Stimulated activated CD4-positive, alpha-beta T cell treated with anti-CD3 and anti-CD28 coated beads, Interleukin-4, amount 100 ng/mL, for 1 hour (primary cell): ENCODE measurements at places on chromosomes 5 and 9.
A peak's percentile ranks its signal among the peaks of the same experiment; 100 is the strongest.

DNA sequence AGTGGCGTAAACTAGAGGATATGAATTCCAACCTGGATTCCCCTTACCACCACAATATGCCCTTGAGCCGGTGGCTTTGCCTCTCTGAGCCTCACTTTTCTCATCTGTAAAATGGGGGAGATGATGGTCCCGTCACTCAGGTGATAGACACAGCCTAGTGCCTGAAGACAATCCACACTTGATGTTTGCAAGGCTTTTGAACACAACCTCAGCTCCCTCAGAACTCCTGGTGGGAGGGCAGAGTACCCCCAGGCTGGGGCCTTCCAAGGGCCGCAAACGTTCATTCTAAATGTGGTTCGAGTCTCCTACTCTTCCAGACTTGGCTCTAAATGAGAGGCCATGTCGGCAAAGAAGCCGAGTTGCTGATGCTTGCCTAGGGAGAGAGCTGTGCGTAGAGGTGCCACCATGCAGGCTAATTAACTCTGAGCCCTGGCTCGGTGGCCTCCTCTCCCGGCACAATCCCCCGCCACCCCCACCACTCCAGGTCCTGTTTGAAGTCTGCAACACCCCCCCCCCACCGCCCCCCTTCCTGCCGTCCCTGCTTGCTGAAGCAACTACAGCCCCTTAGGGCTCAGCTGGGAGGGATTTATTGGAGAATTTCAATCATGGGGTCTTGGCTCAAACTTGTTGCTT lies 97.7 kb upstream of the LMX1B start:
- DNase-seq, result no peak

- no peak for DNase-seq
These were observed 105.9 kb downstream of the MRPS27 start for GRCh38 chr5:72214168-72214567.

DNA sequence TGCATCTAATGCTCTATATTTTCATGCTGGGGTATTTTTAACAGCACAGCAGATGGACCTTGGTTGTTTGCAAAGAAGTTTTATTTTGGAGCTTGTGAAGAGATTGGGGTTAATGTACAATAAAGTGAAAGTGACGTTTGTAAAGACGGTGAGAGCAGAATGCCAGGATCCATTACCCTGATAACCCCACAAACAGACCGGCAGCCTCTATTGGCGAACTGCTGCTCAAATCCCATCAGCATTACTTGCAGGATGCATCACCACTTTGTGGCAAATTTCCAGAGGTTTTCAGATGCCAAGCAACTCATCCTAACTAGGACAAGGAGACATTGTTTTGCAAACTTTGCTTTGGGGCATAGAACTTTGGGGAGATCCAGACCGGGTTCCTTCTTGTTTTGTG lies 383.3 kb upstream of the ZNF462 start:
- no peak for DNase-seq

DNA sequence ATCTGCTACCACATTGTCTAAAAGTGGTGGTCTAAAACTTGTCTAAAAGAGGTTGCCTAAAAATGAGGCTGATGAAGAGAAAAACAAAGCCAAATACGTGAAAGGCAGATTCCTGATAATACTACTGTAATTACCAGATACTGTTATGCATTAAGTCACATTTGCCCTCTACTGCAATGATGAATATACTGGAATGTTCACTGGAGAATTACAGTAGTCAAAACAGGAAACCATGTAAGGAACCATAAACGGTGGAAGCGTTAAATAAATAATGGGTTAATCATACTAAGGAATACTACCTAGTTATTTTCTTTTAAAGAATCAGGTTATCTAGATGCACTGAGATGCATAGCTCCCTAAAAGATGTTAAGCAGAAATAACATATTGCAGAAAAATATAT lies 201.3 kb downstream of the MCTP1 start:
- DNase-seq, result no peak

- no peak for DNase-seq
These were observed 42.7 kb downstream of the RIGI start for GRCh38 chr9:32483343-32483742.

GRCh38 chr9:112174965-112175795 lies at the start of gene SUSD1:
Gene SUSD1, minus strand, starts transcription at chr9:112175297. Its CDS starts 62 bp downstream, at chr9:112175235.
- peak; percentile 26 for DNase-seq

- peak; percentile 56 for DNase-seq
These were observed 75.0 kb downstream of the STK10 start for GRCh38 chr5:172113036-172113435.

DNA sequence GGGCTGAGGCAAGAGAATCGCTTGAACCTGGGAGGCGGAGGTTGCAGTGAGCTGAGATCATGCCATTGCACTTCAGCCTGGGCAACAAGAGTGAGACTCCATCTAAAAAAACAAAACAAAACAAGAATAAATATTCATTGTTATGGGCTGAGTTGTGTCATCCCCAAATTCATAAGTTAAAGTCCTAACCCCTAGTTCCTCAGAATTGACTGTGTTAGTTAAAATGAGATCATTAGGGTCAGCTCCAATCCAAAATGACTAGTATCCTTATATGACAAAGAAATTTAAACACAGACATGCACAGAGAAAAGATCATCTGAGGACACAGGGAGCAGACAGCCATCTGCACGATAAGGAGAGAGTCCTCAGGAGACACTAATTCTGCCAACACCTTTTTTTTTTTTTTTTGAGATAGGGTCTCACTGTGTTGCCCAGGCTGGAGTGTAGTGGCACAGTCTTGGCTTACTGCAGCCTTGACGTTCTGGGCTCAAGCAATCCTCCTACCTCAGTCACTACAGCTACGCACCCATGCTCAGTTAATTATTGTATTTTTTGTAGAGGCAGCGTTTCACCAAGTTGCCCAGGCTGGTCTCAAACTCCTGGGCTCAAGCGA lies 32.1 kb upstream of the GCNT1 start:
- DNase-seq, result no peak

DNA sequence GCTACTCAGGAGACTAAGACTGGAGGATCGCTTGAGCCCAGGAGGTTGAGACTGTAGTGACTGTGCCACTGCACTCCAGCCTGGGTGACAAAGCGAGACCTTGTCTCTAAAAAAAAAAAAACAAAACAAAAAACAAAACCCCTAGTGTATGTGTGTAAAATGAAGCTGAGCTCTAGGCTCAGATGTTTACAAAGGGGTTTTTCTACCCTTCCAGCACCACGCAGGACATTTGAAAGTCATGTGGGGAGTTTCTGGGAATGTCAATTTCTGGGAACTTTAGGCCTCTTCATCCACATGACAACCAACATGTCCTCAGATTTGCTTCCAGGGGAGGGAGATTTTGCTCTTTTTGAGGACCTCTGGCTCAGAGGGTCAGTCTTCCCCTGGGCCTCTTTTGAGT lies 42.4 kb upstream of the AIF1L start:
- no peak for DNase-seq

- no peak for DNase-seq
These were observed 22.0 kb upstream of the RXRA start for GRCh38 chr9:134304261-134304660.

DNA sequence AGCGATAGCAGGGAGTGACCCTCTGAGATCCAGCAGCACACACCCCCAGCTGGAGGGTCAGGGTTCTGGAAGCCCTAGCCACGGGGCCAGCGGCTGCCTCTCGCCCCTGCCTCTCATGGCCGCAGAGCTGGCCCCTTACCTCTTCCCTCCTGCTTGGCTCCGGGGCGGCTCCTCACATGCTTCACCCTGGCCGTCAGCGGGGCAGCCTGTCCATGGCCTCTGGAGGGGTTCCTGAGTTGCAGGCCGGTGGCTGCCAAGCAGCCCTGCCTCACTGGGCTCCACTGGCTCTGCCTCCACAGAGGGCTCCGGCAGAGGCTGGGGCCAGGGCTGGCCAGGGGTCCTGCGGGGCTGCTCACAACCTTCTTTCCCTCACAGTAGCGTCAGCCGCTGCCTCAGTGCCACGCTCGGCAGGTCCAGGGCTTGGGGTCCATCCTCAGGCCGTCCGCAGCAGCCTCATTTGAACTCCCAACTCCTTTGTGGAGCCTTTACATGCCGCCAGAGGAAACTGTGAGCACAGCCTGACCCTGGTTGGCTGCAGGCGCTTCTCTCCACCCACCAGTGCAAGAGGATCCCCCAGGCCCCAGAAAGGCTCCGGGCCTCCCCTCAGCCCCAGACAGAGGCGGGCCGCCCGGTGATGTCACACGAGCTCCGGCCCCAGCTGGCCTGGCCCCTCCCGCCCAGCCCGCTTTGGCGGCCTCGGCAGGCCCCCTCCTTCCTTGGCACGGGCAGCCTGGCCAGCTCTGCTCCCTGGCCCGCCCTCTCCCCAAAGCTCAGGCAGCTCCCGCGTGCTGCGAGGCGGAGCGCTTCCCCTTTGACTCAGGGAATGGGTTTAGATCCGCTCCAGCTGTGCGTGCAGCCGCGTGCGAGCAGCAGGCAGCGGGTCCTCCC lies at the start of gene ANGPTL2:
Gene ANGPTL2 (minus strand): TSS at position 460 of the 888 bp plus-strand sequence. CDS start 13,904 bp downstream, outside the sequence.
- peak; percentile 8 for DNase-seq

DNA sequence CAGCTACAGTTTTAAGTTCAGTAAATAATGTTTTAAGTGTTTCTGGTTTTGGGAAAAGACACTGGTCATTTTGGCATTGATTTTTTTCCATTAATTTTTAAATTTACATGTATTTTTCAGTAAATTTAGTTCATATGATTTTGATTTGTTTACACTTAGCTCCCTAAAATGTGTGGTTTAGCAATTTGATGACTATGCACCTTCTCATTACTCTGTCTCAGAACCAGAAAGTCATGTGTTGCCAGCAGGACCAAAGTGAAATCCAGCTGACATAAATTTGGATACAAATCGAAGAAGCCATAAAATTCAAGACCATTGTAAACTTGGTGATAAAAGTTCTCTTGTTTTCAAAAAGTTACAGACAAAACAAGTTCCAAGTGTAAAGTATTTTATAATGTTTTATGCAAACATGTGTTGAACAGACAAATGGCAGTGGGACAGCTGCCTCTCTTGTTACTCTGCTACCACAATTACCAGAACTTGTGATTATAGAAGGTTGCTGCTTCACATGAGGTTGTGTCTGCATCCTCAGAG lies 354.8 kb downstream of the NR2F1-AS1 start:
- no peak for DNase-seq
